Osteocyte (in vitro differentiated cells): ENCODE measurements at places on chromosomes 1 and 21. TPM values are rescaled to one million over a fixed set of nuclear protein-coding genes. Genes with fewer than 3 reads are reported as not detected.

The LYPLA2 gene
- total RNA-seq: 39.2 and 39.9 TPM in 2 replicates

The DNALI1 gene
- total RNA-seq: 9.4 and 10.5 TPM in 2 replicates

The FMN2 gene
- total RNA-seq: 8.6 and 9.3 TPM in 2 replicates

The TTC22 gene
- total RNA-seq: not detected in 2 replicates

The PLXNA2 gene
- 19.5 and 20.5 TPM in 2 replicates for total RNA-seq

The FBXO28 gene
- total RNA-seq: 26.0 and 28.1 TPM in 2 replicates

The FAM131C gene
- total RNA-seq: 0.73 and 1.2 TPM in 2 replicates

The ADAMTS4 gene
- total RNA-seq: 1.2 TPM in 2 replicates

The LORICRIN gene
- not detected in 2 replicates for total RNA-seq

The HSD3B2 gene
- total RNA-seq: not detected in 2 replicates

The NBPF9 gene
- 34.2 and 34.5 TPM in 2 replicates for total RNA-seq

The ITLN2 gene
- not detected in 2 replicates for total RNA-seq

GRCh38 chr1:36224537-36225282, 467 bp downstream of the THRAP3 start:
- peak; percentile 91 for DNase-seq

GRCh38 chr1:220363196-220363837, 91.1 kb upstream of the RAB3GAP2 start:
- DNase-seq: no peak

GRCh38 chr1:157081707-157082106, 17.9 kb downstream of the ETV3L start:
- DNase-seq: peak; percentile 54

- no peak for DNase-seq
Measured at GRCh38 chr1:246632281-246633168, 66.3 kb downstream of the CNST start.

DNA sequence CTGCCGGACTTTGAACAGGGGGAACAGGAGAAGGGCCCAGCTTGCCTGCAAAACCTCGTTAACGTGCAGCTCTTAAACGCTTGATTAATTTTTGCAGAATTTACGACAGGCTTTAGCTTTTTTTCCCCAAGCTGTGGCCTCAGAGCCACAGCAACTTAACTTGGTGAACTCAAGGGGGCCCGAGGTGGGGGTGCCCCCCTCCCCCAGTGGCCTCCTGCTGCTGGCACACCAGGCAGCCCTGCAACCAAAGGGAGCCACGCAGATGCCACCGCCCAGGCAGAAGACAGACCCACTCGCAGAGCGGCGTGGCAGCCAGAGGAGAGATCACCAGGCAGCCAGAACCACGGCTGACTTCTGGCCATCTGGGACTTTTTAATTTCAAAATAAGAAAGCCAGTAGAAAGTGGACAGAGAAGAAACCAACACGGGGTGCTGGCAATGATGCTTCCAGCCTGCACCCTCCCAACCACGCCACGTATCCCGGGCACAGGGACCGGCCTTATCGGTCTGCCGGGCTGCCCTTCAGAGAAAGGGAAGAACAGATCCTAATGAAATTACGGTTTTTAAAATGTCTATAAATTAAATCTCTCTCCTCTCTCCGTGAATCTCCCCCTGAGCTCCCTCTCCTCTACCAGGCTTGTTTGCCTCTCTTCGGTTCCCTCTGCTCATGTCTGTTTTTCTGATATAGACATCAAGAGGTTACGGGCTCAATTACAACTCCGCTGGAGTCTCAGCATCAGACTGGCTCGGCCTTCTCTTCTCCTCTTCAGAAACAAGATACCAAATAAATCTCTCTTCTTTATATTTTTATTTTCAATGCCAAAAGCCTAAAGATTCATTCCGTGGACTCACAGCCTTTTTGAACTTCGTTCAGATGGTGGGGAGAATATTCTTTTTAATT, 6.4 kb downstream of the CASZ1 start:
- DNase-seq: no peak

DNA sequence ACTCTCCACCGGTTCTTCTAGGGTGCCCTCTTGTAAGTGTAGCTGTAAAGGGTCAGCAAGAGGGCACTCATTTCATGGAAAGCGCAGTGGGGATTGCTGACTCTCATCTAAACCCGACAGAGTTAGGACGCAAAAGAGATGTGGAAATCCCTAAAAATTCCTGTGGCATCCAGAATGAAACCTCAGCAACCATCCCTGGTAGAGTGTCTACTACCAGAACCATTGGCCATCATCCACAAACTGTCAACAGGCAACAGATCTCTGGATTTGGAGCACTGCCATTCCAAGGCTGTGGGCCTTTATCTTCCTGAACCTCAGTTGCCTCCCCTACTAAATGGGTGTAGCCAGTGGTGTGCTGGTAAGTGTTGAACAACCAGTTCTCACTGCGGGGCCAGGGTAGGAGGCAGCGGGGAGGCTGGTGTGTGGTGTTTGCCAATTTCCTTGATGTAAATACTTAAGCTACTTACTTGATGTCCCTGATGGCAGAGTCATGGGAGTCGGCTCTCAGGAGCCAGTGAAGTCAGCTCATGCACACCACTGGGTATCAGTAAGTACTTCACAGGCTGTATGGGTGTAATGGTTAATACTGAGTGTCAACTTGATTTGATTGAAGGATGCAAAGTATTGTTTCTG, 195.8 kb downstream of the KAZN start:
- no peak for DNase-seq

GRCh38 chr1:56645677-56646305, 677 bp downstream of the PRKAA2 start:
- DNase-seq: no peak

- DNase-seq: no peak
Measured at GRCh38 chr1:207021139-207021861, 11.3 kb downstream of the C1orf116 start.

GRCh38 chr1:201228011-201228983, 37.7 kb downstream of the IGFN1 start:
- peak; percentile 57 for DNase-seq

DNA sequence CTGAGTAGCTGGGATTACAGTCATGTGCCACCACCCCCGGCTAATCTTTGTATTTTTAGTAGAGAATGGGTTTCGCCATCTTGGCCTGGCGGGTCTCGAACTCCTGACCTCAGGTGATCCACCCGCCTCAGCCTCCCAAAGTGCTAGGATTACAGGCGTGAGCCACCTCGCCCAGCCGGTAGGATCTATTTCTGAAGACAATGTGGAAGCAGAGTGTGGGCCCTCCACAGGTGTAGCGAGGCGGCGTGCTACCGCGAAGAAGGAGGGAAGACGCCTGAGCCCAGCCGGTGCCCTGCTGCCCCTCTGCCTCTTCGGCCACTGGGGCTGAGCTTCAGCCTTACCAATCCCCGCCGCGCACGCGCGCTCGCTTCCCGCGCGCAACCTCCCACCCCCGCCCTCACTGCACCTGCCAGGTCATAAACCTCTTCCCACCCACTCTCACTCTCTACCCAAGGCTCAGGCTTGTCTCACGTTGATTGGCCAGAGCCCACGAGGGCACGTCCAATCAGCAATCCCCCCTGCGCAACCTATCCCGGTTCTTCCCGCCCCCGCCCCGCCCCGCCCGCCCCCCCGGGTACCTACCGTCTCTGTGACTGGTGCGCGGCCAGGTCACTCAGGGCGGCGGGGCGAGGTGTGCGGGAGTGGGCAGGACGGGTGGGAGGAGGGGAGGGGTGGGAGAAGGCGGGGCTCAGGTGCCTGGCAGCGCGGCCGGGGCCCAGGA, 409 bp upstream of the HOOK1 start:
- DNase-seq: no peak

GRCh38 chr1:117096951-117097408, 24.6 kb downstream of the TRIM45 start:
- no peak for DNase-seq

DNA sequence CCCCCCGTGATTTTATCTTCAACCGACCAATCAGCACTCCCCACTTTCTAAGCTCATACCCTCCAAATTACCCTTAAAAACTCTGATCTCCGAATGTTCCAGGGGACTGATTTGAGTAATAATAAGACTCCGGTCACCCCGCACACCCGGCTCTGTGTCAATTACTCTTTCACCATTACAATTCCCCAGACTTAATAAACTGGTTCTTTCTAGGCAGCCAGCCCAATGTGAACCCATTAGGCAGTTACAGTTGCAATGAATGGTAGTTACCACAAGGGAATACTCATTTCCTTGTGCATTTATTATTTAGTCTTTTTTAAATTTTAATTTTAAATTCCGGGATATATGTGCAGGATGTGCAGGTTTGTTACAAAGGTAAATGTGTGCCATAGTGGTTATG, 177.9 kb downstream of the HFM1 start:
- DNase-seq: no peak

DNA sequence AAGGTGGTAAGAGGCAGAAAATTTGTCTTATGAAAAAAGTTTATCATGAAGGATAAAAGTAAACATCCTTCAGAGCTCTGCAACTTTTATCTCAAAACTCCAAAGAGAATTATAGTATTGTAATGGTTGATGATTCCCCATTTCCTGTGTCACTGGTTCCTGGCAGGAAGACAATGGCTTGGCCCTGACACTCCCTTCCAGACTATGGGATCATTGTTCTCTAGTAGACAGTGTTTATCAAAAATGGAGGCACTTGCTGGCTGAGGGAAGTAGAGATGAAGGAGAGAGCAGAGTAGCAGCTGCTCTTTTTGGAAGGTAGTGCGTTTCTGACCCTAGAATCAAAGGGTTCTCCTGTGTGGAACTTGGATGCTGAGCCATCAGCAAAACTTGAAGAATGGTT, 145.9 kb upstream of the ATP1B1 start:
- no peak for DNase-seq
